Esophagus muscularis mucosa (tissue), 4 donors: ENCODE measurements at places on chromosomes 1 and 21. TPM values are rescaled to one million over a fixed set of nuclear protein-coding genes. Genes with fewer than 3 reads are reported as not detected.
A peak's percentile ranks its signal among the peaks of the same experiment; 100 is the strongest.

DNA sequence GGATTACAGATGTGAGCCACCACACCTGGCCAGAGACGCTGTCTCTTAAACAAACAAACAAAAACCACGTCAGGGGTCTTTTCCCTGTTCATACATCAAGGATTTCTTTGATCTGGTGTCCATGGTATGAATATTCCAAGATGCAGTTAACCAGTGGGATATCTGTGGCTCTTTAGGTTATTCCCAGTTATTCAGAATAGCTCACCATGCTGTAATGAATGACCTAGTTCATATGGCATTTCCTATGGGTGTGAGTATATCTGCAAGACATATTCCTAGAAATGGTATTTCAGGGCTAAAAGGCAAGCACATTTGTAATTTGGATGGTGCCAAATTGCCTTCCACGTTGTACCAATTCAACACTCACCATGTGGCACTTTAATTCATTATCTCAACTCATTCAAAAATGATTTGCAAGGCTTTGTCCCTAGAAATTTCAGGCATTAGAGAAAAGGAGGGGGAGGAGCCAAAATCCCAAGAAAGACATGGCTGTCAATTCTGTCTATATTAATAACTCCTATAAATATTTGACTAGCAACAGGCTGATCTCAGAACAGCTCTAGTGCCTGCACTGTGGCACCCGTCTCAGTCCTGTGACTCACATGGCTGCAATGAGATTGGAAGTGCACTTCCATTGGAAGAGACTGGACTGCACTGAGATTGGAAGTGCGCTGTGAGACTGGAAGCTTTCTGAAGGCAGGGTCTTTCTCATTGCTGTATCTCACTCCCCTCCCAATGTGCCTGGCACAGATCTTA is 6.0 kb upstream of the STMN1 start:
- H3K36me3 ChIP-seq: no peaks in the 10 kb centered on the region
- H3K4me3 ChIP-seq: no peak overlapping the region
- H3K27me3 ChIP-seq: no peaks in the 10 kb centered on the region
- H3K27ac ChIP-seq: no peak overlapping the region
- no peak for DNase-seq

- no peaks in the 10 kb centered on the region for H3K36me3 ChIP-seq
- no peak overlapping the region for H3K4me3 ChIP-seq
- no peak overlapping the region for H3K27ac ChIP-seq
- no peak for DNase-seq
- H3K27me3 ChIP-seq: no peaks in the 10 kb centered on the region
Observed at GRCh38 chr1:41712695-41713094, 206.0 kb downstream of the HIVEP3 start.

- H3K27me3 ChIP-seq: no peaks in the 10 kb centered on the region
- no peak for DNase-seq
- H3K4me1 ChIP-seq: peaks cover 17% of the 10 kb centered on the region
Observed at GRCh38 chr1:93577536-93578432, 103.9 kb downstream of the BCAR3 start.

GRCh38 chr1:195580988-195581387 is 1027.3 kb downstream of the KCNT2 start:
- DNase-seq: no peak
- no peaks in the 10 kb centered on the region for H3K27me3 ChIP-seq
- H3K36me3 ChIP-seq: no peaks in the 10 kb centered on the region
- no peak overlapping the region for H3K27ac ChIP-seq
- H3K4me3 ChIP-seq: no peak overlapping the region

- DNase-seq: no peak
- no peaks in the 10 kb centered on the region for H3K4me1 ChIP-seq
- H3K36me3 ChIP-seq: peaks cover 10% of the 10 kb centered on the region
- H3K27ac ChIP-seq: no peak within 1 kb of the TSS
Observed at GRCh38 chr1:68049941-68050878, at the start of gene DIRAS3. DIRAS3 (minus strand) TSS chr1:68050627; CDS start chr1:68047297, 3,330 bp downstream.

GRCh38 chr1:241990040-241990439 is 8.9 kb downstream of the MAP1LC3C start:
- no peak overlapping the region for H3K27ac ChIP-seq
- no peaks in the 10 kb centered on the region for H3K27me3 ChIP-seq
- H3K4me1 ChIP-seq: no peaks in the 10 kb centered on the region
- no peak for DNase-seq
- H3K4me3 ChIP-seq: no peak overlapping the region
- no peaks in the 10 kb centered on the region for H3K36me3 ChIP-seq

DNA sequence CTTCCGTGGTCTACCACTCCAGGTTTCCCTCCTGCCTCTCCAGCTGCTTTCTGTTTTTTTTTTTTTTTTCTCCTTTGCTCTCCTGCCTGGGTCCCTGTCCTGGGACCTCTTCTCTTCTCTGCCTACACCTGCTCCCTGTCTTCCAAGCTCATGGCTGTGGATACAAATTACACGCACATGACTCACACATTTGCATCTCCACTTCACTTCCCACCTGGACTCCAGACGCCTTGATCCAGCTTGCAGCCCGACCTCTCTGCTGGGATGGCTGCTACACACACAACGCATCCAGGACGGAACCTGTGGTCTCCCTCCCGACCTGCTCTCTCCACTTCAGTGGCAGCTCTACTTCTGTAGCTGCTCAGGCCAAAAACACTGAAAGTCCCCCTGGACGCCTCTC is 44.4 kb upstream of the B3GALT5 start:
- no peak overlapping the region for H3K4me3 ChIP-seq
- no peaks in the 10 kb centered on the region for H3K27me3 ChIP-seq

- H3K27me3 ChIP-seq: no peaks in the 10 kb centered on the region
- no peaks in the 10 kb centered on the region for H3K36me3 ChIP-seq
- no peak for DNase-seq
- H3K4me3 ChIP-seq: peak overlapping the region; percentile 80
- H3K4me1 ChIP-seq: peaks cover 36% of the 10 kb centered on the region
- H3K27ac ChIP-seq: peak overlapping the region; percentile 90
Observed at GRCh38 chr1:235867903-235868469, 1.3 kb upstream of the LYST start.

- peak overlapping the region; percentile 49 for H3K27ac ChIP-seq
- H3K36me3 ChIP-seq: no peaks in the 10 kb centered on the region
- H3K27me3 ChIP-seq: no peaks in the 10 kb centered on the region
- peaks cover 85% of the 10 kb centered on the region for H3K4me1 ChIP-seq
- H3K4me3 ChIP-seq: no peak overlapping the region
Observed at GRCh38 chr1:111669268-111669667, 49.7 kb downstream of the RAP1A start.

DNA sequence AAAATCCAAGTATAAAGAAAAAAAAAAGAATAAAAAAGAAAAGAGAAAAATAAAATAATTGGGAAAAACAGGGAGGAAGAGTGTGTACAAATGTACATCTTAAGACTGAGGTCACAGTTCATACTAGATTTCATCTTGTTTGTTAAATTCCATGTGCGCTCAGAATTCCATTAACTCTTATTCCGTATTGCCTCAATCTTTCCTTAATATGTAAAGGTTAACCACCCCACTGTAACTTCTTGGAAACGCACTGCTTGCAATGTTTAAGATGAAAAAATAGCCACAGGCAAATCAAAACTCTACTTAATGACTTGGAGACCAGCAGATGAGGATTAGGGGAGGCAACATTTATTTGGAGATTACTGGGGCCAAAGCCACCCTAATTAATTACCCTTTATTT is 23.9 kb upstream of the KCNE1 start:
- no peaks in the 10 kb centered on the region for H3K36me3 ChIP-seq
- no peaks in the 10 kb centered on the region for H3K27me3 ChIP-seq
- no peak for DNase-seq
- peaks cover 17% of the 10 kb centered on the region for H3K4me1 ChIP-seq
- H3K27ac ChIP-seq: no peak overlapping the region

GRCh38 chr1:95140791-95141190 is 23.6 kb downstream of the TLCD4 start:
- no peaks in the 10 kb centered on the region for H3K4me1 ChIP-seq
- no peaks in the 10 kb centered on the region for H3K27me3 ChIP-seq
- no peak overlapping the region for H3K27ac ChIP-seq
- DNase-seq: no peak

DNA sequence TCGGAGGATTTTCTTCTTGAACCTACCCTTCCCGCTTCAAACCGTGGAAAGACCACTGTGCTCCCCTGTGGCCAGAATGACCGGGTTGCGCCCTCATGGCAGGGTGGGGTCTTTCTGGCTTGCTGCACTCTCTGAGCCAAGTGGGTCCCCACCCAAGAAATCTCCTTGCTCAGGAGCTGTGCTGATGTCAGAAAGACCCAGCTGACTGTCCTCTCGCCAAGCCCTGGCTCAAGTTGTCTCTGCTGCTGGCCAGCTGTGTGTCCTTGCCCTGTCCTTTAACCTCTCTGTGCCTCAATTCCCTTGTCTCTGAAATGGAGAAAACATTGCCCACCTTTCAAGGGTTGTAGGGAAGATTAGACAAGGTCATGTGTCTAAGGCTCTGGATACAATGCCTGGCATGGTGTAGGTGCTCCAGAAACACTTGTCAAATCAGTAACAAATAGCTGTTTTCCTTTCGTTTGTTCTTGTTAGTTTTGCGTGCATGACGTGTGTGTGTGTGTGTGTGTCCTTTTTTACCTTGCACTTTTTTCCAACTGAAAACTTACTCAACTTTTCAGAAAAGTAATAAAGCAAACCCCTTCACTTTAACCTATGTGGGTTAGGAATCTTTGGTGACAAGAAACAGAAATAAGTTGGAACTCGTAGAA is 41.1 kb upstream of the RPL11 start:
- DNase-seq: no peak
- H3K36me3 ChIP-seq: no peaks in the 10 kb centered on the region
- no peaks in the 10 kb centered on the region for H3K27me3 ChIP-seq
- H3K27ac ChIP-seq: peak overlapping the region; percentile 44
- H3K4me3 ChIP-seq: no peak overlapping the region

- H3K27me3 ChIP-seq: no peaks in the 10 kb centered on the region
- DNase-seq: no peak
- no peak overlapping the region for H3K27ac ChIP-seq
Observed at GRCh38 chr1:35876988-35877387, 6.0 kb upstream of the AGO1 start.

DNA sequence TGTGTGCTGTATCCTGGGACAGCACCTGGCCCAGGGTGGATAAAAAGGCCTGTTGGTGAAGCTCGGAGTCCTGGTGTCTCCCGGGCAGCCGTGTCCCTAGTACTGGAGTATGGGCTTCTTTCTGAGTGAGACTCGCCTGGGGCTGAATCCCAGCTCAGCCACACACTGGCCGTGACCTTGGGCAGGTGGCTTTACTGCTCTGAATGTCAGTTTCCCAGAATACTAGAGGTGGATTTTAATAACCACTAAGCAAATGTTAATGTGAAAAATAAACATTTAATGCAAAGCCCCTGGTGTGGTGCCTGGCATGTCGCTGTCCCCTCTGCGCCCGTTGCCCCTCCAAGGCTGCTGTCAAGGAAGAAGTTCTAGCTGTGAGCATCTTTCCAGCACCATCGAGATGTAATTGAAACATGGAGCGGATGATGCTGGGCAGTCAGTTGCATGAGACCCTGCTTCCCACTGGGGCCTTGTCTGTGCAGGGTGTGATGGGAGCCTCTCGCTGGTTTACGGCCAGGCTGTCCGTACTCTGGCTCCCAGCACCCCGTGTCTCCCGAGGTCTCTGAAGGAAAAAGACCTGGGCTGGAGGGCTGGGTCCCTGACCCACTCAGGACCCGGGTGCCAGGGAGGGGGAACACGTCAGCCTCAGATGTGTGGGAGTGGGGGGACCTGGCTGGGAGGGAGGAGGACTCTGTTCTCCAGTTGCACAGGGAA is 527.8 kb downstream of the MATN1 start:
- peak; percentile 82 for DNase-seq
- no peak overlapping the region for H3K4me3 ChIP-seq
- H3K27me3 ChIP-seq: no peaks in the 10 kb centered on the region

DNA sequence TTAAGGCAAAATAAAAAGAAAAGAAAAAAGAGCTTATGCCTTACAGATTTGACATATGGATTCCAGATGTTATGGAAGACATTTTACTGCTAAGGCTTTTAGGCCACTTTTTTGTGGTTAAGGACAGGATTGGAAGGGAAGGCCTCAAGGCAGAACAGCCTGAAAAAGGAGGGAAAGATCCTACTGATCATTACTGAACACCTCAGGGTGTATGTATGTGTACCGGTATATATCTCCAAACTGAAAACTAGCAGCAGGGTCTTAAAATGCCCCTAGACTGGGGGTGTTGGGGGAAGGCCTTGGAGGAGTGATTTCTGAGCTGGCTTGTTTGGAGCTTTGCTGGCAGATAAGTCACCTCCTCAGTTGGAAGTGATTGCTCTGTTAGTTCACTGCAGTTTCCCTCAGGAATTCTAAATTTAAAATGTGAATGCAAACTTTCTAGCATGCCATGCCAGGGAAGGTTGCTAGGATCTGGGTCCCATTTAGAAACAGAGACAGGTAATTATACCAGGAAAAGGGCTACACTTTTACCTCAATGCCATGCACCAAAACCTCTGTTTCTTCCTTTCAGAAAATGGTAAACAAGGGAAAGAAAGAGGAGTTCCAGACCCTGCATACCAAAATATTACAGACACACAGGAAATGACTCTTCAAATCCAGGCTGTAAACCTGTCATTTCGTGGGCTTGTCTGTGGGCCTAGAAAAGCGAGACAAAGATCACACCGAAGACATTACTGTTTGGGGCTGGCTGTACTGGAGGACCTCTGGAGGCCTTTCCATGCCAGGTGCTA is 15.0 kb downstream of the C1orf52 start:
- H3K27ac ChIP-seq: peak overlapping the region; percentile 34
- H3K27me3 ChIP-seq: no peaks in the 10 kb centered on the region
- no peak overlapping the region for H3K4me3 ChIP-seq
- DNase-seq: no peak
- no peaks in the 10 kb centered on the region for H3K36me3 ChIP-seq

GRCh38 chr1:159895836-159896545 is 4.0 kb downstream of the CFAP45 start:
- no peak for DNase-seq
- H3K4me1 ChIP-seq: peaks cover 25% of the 10 kb centered on the region
- no peaks in the 10 kb centered on the region for H3K27me3 ChIP-seq
- H3K27ac ChIP-seq: peak overlapping the region; percentile 29

- H3K27ac ChIP-seq: no peak overlapping the region
- H3K36me3 ChIP-seq: no peaks in the 10 kb centered on the region
- no peak overlapping the region for H3K4me3 ChIP-seq
Observed at GRCh38 chr1:236303675-236304074, 21.9 kb upstream of the ERO1B start.

Gene TRIM67
- total RNA-seq: 0.42 TPM

Gene ADCY10
- total RNA-seq: 0.17 TPM

Gene TTLL10
- total RNA-seq: 0.17 TPM

Gene FCRLB
- 0.34 TPM for total RNA-seq

Gene PRCC
- 41.0 TPM for total RNA-seq

Gene APOBEC4
- total RNA-seq: not detected

Gene SLC30A2
- total RNA-seq: not detected

Gene HPCAL4
- not detected for total RNA-seq

Gene FMOD
- 36.8 TPM for total RNA-seq

Gene PDC
- not detected for total RNA-seq

Gene HP1BP3
- total RNA-seq: 213 TPM

Gene MSH4
- total RNA-seq: 0.13 TPM
